ENCODE measurements at places on chromosomes 5 and 9. TPM values are rescaled to one million over a fixed set of nuclear protein-coding genes. Genes with fewer than 3 reads are reported as not detected.

Gene ANGPTL2
- not detected for total RNA-seq

Gene APBA1
- total RNA-seq: 6.2 TPM

Gene IDNK
- 9.1 TPM for total RNA-seq

Gene RAD1
- total RNA-seq: 32.3 TPM

Gene PPP3R2
- total RNA-seq: not detected

Gene C5orf63
- 10.1 TPM for total RNA-seq

Gene HAVCR1
- 1.7 TPM for total RNA-seq

Gene TRIM7
- 1.0 TPM for total RNA-seq

Gene SPINK4
- not detected for total RNA-seq

Gene RFX3
- 9.4 TPM for total RNA-seq

Gene MARVELD2
- 0.16 TPM for total RNA-seq

Gene KIF12
- not detected for total RNA-seq

Gene TOR4A
- total RNA-seq: 17.4 TPM

Gene FOXD4L3
- 0.16 TPM for total RNA-seq

Gene GSN
- 2.7 TPM for total RNA-seq

Gene CDK5RAP2
- total RNA-seq: 87.1 TPM

Gene ELOVL7
- total RNA-seq: 0.39 TPM

Gene PRDM9
- total RNA-seq: not detected

Gene IZUMO3
- total RNA-seq: not detected

Gene GBGT1
- total RNA-seq: 5.7 TPM

Gene ZBED3
- 0.59 TPM for total RNA-seq

Gene DND1
- total RNA-seq: 2.8 TPM

Gene SLC24A2
- not detected for total RNA-seq

Gene SPATA31D4
- not detected for total RNA-seq

Gene ANKRD31
- total RNA-seq: 0.16 TPM

Gene NR5A1
- not detected for total RNA-seq

Gene RAI14
- 1.2 TPM for total RNA-seq

Gene DNAH5
- total RNA-seq: not detected

Gene OTP
- total RNA-seq: not detected

Gene COL5A1
- total RNA-seq: 0.07 TPM

Gene PLEKHG4B
- not detected for total RNA-seq

Gene LCN15
- not detected for total RNA-seq

Gene NIPAL4
- 0.48 TPM for total RNA-seq

Gene CDX1
- not detected for total RNA-seq

Gene ZNF454
- total RNA-seq: 0.07 TPM

Gene FBN2
- not detected for total RNA-seq

Gene STPG3
- not detected for total RNA-seq

Gene FIBCD1
- not detected for total RNA-seq

Gene PCDHGA7
- 0.30 TPM for total RNA-seq

Gene C5orf58
- not detected for total RNA-seq

Gene SLC6A3
- total RNA-seq: 0.41 TPM

Gene WDR31
- total RNA-seq: 1.5 TPM

Gene SPATA31E1
- total RNA-seq: not detected

Gene ELAVL2
- not detected for total RNA-seq

Gene INSYN2B
- total RNA-seq: not detected

Gene ABHD17B
- 28.7 TPM for total RNA-seq

Gene SMIM27
- total RNA-seq: 11.9 TPM

Gene BAAT
- not detected for total RNA-seq
